ENCODE measurements at places on chromosomes 16 and 17. TPM values are rescaled to one million over a fixed set of nuclear protein-coding genes. Genes with fewer than 3 reads are reported as not detected.

GRCh38 chr16:67026570-67026969 is 2.4 kb upstream of the CBFB start:
- no peaks in the 10 kb centered on the region for H3K27me3 ChIP-seq
- no peaks in the 10 kb centered on the region for H3K36me3 ChIP-seq
- H3K27ac ChIP-seq: no peak overlapping the region
- no peak for DNase-seq

Gene FBXW10
- polyA plus RNA-seq: not detected

GRCh38 chr17:14664511-14664910 is 363.6 kb downstream of the HS3ST3B1 start:
- H3K27ac ChIP-seq: no peak overlapping the region
- H3K4me3 ChIP-seq: no peak overlapping the region

DNA sequence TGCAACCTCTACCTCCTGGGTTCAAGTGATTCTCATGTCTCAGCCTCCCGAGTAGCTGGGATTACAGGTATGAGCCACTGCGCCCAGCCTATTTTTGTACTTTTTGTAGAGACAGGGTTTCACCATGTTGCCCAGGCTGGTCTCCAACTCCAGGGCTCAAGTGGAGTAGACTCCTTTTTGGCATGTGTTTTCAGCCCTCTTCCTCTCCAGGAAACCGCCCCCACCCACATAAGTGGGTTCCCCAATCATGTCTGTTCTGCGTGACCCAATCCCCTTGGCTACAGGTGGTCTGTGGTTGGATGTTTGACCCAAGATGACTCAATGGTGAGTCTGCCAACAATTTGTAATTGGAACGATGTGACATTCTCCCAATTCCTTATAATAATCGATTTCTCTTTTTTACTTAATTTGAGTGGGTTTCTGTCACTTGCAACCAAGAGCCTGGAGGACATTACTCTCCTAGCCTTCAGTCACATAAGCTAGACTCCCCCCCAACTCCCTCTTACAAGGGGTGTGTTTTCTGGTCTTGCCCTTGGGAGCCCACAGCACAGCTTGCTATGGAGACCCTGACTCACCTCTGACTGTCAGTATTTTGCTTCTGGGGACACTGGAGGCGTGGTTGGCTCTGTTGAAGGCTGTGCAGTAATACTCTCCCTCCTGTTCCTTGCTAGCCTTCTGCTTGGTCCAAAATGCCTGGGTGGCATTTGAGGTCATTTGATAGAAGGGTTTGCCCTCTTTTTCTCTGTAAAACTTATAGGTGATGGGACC is 34.9 kb downstream of the PECAM1 start:
- peaks cover 8% of the 10 kb centered on the region for H3K36me3 ChIP-seq
- H3K4me1 ChIP-seq: no peaks in the 10 kb centered on the region
- H3K4me3 ChIP-seq: no peak overlapping the region
- H3K27ac ChIP-seq: no peak overlapping the region

Data from CD8-positive, alpha-beta memory T cell (primary cell).